Activated naive CD4-positive, alpha-beta T cell treated with anti-CD3 and anti-CD28 coated beads, Interleukin-2, amount 50 U/mL, for 16 hours (primary cell): ENCODE measurements at places on chromosomes 11 and 22.

DNA sequence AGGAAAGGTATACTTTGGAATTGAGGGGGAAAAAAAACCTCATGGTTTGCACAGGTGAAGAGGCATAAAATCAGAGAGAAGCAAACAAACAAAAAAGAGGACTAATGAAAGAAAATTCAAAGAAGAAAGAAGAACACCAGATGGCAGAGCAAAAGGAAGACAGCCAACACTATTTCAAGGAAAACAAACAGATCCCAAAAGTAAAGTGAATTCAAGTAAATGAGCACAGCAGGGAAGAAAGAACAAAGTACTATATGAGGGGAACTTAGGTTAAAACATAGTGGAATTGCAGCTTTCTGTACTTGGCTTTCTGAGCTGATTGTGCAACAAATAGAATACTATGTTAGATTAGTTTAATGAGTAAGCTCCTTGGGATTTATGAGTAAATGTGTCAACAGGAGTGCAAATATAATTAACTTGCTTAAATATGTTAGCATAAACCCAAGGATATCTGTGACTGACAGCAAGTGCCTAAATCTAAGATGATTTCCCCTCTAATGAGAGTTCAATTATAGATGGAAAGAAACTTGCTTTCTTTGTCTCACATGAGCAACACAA, 404.6 kb upstream of the CNTN5 start:
- DNase-seq, result no peak

DNA sequence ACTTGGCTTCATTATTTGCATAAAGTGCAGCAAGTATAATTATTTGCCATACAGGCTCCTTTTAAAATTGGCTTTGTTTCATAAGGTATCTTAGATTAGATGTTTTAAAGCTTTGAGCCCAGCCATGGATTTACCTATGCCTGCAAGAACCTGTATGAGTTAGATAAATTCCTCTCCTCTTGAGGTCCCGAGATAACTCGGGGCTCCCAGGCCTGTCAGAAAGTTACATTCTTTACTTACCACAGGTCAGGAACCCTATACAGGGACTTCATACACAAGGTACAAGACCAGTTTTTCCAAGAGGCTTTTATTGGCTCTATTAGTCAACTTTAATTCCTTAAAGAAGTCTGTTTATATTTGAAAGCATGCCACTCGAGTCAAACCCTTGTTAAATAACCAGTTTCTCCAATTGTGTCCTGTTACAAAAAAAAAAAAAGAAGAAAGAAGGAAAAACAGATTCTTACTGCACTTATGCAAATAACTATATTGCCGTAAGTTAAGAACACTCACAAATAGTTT, 2.3 kb upstream of the C1QTNF6 start:
- no peak for DNase-seq

- peak; percentile 22 for DNase-seq
These were observed 84.1 kb downstream of the NXPE2 start for GRCh38 chr11:114762408-114762807.

DNA sequence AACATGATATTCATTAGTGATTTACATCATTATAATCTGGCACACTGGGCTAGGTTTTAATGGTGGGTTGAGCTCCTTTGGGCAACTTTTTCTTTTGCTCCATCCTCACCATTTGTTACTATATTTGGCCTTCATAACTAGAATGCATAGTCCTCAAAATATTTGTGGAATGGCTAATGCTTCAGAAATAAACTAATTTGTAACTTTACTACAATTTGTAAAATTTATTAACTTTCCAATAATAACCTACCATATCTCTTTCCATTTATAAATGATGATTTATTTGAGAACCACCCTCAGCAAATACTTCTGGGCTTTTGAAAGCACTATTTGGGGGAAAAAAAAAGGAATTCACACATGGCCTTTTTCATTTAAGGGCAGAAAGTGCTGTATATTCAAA, 79.7 kb downstream of the LARGE2 start:
- no peak for DNase-seq

DNA sequence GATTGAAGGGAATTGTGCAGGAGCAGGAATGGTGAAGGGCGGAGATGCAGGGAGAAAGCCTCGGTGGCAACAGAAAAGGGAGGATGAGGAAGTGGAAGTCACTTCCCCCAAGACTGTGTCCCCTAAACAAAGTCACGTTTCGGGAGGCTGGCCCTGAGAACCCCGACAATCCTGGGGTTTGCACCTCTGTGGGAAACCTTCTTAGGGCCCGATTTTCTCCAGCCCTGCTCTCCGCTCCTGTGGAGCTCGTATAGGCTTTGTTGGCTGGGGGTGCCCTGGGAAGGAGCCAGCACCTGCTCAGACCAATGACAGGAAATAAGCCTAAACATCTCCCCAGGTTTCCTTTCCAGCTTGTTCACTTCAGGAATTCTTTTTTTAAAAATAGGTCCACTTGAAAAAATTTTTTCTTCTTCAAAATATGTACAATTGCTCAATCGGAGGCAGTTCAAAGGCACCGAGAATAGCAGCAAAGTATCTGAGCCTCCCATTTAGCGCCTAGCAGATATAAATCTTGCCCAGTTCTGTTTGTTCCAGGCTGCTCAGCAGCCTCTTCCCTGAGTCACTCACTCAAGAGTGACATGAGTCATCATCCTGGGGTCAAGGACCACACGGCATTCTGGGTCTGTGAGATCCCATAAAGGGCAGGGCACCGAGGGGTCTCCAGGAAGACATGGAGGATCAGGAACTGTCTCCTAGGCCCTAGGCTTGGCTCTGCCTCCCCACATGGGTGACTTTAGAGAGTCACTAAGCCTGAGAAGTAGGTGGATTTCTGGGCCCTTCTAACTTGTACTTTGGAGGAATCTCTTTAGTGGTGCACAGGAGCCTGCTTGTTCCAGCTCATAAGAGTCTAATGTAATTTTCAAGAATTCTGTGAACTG, 34.0 kb downstream of the IRAG1 start:
- no peak for DNase-seq

GRCh38 chr11:102603091-102603490, 22.0 kb downstream of the MMP20 start:
- DNase-seq, result no peak

DNA sequence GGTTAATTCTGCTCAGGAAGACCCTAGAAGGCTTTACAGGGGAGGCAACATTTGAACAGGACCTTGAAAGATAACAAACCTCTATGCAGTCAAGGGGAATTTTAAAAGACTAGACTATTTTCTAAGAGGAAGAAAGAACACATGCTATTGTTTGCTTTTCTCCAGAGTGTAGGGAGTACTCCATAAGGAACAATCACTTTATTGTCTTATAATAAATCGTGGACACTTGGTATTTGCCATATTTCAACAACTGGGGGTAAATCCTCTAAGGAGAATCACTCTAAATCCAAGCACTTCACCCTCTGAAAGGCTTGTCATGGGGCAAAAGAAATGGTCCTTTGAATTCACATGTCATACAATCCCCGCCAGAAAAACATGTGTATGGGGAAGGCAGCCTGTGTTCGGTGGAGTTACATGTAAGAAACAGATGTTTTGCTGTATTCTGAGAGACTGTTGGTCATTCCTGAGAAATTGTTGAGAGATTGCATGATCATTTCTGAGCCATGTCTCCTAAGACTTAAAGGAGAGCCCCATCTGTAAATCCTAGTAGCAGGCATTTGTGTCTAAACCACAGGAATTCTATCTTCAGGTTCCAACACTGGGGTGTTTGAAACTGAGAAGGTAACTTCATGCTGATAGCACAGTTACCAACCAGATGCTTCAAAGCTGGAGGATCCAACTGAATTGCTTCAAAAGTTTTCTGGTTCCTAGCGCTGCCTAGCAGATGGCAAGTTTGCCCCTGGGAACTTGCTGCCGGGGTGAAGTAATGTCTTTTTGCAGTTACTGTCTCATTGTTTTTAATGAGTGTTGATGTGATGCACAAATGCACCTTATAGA, 66.8 kb downstream of the FZD4 start:
- DNase-seq, result no peak

DNA sequence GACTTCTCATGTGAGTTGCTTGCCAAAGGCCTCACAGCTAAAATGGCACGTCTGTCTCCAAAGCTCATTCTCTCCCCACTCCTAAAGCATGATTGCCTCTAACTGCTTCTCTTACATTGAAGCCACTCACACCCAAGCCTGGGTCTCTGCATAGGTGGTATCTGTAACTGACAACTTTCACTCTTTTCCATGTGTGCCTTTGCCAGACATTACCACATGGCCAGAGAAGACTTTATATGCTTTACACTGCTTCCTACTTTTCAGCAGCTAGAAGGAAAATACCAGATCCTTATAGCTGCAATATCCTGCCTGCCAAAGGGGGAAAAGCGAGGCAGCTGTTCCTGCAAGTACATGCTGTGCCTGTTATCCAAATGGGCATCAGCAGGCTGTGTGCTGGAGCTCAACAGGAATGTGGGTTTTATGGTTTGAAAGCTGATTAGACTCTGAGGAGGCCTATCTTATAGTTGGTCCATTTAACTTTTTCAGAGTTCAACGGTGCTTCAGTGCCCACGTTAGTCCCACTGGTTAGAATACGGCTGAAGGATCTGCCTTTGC, 547.1 kb downstream of the RAB38 start:
- DNase-seq, result no peak

DNA sequence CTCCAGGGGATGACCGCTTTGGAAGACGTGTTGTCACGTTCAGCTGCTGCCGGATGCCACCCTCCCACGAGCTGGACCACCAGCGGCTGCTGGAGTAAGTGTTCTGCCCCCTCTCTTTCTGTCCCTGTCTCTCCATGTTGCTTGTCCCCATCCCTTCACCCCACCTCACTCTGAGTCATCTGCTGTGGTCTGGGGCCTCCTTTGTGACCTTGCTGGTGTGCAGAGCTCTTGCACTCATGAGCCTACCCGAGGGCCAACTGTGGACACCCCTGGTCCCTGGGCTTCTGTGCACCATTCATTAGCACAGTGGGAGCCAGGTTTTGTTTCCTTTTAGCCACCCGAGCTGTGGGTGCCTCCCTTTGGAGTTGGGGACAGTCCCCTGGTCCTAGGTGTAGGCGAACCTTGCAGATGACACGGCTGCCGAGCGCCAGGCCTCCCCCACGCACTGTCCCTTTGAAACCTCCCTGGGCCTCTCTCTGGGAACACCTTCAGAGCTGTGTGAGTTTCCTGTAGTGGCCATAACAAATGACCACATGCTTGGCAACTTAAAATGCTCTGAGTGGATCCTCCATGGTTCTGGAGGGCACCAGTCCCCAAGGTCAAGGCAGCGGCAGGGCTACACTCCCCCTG, 49.8 kb downstream of the ARHGAP8 start:
- no peak for DNase-seq

DNA sequence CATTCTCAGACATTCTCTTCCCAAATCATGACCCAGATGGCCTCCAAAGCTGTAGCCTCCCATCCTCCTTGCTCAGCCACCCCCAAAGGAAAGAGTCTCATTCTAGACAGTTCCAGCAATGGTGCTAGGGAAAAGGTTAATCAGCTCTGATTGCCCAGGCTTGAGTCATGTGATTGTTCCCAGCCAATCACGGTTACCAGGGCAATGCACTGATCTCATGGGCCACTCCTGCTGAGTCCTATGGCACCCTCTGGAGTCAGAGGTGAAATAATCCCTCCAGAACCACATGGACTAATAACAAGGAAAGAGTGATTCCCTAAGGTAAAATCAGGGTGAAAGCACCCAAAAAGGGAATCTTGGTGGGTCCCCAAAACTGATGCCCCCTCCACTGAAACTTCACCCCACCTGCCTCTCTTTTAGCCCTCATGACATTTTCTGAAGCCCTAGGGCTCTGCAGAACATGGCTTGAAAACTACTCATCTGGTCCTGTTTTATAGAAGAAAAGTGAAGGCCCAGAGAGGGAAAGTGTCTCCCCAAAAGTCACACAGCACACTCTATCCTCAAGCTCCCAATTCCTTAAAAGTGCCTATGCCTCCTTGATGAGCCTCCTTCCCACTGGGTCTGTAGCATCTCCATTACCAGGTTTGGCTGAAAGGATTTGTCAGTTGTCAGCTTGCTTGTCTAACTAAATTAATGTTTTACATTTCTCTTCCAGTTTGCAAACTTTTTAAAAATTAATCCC, 203.7 kb downstream of the MN1 start:
- DNase-seq, result no peak
